D341Med (cell line): ENCODE measurements at places on chromosomes 12 and 14.

DNA sequence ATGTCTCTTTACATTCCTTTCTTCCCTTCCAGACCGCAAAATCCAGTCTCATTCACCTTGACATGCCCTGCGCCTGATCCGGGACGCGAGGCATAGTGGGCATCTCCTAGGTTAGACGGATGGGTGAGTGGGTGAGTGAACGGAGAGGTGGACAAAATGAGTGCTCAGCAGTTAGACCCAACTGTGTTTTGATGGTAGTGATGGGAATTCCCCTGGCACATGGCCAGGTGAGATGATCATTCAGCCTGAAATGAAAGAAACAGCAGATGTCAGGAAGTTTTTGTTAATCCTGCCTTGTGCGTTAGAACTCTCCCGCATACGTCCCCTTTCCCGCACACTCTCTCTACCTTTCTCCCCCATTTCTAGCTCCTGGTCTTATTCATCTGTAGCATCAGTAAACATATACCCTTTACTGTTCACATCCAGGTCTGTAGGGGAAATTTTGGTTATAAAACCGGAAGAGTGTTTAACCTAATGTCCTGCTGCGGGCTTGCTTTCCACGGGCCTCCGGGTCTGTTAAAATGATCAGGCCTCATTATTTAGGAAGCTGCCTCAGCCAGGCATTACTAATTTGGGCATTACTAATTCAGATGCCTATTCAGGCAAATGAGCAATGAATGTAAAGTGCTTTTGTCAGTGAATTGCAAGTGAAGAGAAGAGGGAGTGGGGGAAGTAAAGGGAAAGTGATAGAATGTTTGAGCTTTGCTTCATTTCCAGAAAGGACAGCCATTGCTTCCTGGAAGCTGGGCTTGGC is 172.8 kb downstream of the ETV6 start:
- DNase-seq, result no peak

GRCh38 chr12:114302117-114302516 is 103.8 kb downstream of the TBX5 start:
- DNase-seq, result no peak

DNA sequence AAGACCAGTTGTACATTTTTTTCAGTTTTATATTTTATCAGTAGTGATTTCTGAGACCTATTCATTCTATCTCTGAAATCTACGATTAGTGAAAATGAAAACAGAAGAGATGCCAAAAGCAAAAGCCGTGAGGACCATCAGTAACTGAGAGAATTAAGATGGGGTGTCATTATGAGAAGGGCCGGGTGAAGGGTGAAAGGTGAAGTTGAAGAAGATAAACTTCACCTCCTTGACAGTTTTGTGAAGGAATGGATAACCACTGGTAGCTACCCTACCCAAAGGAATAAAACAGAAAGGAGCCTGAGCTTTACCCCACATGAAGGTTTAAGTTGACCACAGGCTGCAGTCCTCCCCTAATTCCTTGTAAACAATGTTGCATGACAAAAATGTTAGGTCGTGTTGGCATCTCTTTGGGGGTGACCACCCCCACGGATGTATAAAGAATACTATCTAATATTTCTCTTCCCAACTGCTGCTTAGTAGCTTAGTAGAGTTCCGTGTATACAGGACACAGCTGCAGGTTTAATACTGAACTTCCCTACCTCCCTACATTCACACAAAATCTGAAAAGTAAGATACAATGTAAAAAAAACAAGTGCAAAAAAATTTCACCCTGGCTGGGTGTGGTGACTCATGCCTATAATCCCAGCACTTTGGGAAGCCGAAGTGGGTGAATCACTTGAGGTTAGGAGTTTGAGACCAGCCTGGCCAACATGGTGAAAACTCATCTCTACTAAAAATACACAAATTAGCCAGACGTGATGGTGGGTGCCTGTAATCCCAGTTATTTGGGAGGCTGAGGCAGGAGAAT is 23.9 kb downstream of the GPR19 start:
- no peak for DNase-seq

GRCh38 chr14:57732463-57733285 is 133.2 kb downstream of the SLC35F4 start:
- DNase-seq, result no peak

DNA sequence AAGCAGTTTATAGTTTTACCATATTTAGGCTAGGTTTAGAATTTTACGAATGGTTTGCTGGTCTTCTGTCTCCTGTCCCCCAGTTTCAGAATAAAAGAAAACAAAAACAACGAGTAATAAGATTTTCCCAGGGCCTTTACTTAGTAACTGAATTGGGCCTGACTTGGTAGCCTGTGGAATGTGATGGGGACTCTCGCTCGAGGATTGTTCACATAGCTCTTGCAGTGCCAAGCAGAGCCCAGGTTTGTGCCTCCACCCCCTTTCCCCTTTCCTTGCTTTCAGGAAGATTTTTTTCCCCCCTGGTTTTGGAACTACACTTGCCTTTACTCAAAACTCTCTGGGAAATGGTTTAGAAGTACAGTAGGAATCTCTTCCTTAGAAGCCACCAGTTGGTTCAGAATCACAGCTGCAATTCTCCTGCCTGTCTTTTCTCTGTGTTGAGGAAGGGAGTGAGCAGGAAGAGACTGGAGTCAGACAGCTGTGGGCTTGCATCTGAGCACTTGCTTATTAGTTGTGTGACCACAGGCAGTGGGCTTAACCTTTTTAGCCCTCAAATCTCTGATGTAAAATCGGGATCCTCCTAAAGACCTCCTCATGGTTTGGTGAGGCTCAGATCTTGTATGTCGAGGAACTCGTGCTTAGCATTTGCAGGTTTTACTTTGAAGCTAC is 501.2 kb downstream of the PCNX1 start:
- no peak for DNase-seq

DNA sequence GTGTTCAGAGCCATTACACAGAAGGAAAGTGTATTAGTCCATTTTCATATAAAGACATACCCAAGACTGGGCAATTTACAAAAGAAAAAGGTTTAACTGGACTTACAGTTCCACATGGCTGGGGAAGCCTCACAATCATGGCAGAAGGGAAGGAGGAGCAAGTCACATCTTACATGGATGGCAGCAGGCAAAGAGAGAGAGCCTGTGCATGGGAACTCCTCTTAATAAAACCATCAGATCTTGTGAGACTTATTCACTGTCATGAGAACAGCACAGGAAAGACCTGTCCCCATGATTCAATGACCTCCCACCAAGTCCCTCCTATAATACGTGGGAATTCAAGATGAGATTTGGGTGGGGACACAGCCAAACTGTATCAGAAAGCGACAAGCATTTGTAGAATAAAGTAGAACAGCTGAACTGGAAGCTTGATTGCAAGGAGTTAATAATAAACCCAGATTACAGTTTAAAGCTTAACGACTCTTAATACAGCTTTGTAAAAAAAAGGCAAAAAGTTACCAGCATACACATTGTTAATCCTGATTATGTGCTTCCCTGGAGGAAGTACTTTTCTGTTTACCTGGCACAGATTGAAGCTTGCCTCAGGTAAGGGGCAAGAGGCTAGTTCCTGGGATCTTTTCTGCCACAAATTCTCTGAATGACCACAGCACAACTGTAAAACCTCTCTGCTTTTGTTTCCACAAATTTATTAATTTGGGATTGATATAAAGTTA is 18.1 kb upstream of the STON2 start:
- DNase-seq, result no peak
